SK-N-SH (cell line): ENCODE measurements at places on chromosomes 5 and 9.
A peak's percentile ranks its signal among the peaks of the same experiment; 100 is the strongest.

- DNase-seq: peak; percentile 64
Measured at GRCh38 chr5:179558932-179559283, 8.6 kb downstream of the RUFY1 start.

DNA sequence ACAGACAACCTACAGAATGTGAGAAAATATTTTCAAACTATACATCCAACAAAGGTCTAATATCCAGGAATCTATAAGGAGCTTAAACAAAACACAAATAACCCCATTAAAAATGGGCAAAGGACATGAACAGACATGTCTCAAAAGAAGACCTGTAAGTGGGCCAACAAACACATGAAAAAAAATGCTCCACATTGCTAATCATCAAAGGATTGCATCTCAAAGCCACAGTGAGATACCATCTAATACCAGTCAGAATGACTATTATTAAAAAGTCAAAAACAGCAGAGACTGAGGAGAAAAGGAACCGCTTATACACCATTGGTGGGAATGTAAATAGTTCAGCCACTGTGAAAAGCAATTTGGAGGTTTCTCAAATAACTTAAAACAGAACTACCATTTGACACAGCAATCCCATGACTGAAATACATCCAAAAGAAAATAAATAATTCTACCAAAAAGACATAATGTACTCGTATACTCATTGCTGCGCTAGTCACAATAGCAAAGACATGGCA, 39.1 kb upstream of the C5orf63 start:
- DNase-seq: no peak

- peak; percentile 16 for DNase-seq
Measured at GRCh38 chr9:128106181-128106939, 21.2 kb downstream of the PTGES2 start.

DNA sequence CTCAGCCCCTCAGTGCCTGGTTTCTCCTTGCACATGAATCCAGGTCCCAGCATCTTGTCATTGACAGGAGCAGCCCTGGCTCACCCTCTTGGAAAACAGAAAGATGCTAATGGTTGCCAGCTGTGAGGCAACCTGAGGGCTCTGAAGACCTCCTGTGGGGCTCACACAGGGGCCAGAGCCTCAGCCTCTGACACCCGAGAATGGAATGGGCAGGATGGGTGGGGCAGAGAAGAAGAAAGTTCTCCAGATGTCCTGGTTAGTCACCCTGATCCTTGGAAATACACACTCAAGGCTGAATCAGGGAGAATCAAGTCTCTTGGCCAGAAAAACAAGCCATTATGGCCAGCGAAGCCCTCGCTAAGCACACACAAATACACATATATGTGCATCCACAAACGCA, 32.3 kb upstream of the SPATA31E1 start:
- DNase-seq: no peak

DNA sequence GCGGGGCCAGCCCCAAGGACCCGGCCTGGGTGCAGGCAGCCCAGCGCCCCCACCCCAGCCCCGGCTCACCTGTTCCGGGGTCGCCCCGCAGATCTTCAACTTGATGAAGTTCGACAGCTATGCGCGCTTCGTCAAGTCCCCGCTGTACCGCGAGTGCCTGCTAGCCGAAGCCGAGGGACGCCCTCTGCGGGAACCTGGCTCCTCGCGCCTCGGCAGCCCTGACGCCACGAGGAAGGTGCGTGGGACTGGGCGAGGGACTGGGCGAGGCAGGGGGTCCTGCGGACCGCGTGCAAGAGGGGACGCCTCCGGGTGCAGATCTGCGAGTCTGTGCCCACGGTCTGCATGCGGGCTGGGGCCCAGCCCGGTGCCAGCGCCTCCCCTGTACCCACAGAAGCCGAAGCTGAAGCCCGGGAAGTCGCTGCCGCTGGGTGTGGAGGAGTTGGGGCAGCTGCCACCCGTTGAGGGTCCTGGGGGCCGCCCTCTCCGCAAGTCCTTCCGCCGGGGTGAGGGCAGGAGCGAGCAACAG, 9.7 kb downstream of the RGS14 start:
- DNase-seq: no peak

GRCh38 chr5:78760366-78760765, 111.8 kb upstream of the LHFPL2 start:
- DNase-seq: no peak

DNA sequence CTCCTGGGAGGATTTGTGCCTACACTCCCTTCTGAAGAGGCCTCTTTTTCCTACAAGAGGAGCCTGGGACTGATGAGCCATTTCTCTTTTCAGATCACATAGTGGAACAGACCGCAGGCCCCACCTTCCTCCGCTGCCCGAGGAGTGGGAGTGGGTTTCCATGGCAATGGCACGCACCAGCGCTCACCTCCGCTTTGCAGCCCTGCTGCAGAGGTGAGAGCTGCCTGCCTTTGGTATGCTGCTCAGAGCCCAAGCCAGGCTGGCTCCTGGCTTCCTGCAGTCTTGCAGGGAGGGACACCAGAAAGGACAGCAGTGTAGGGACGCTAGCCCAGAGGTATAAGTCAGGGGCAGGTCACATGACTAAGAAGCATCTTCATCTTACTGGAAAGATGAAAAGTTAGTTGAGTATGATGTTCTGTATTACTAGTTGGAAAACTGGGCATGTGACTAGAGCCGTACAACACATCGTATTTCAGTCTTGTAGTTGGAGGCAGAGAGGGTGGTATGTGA, 12.4 kb downstream of the PTTG1 start:
- DNase-seq: no peak

DNA sequence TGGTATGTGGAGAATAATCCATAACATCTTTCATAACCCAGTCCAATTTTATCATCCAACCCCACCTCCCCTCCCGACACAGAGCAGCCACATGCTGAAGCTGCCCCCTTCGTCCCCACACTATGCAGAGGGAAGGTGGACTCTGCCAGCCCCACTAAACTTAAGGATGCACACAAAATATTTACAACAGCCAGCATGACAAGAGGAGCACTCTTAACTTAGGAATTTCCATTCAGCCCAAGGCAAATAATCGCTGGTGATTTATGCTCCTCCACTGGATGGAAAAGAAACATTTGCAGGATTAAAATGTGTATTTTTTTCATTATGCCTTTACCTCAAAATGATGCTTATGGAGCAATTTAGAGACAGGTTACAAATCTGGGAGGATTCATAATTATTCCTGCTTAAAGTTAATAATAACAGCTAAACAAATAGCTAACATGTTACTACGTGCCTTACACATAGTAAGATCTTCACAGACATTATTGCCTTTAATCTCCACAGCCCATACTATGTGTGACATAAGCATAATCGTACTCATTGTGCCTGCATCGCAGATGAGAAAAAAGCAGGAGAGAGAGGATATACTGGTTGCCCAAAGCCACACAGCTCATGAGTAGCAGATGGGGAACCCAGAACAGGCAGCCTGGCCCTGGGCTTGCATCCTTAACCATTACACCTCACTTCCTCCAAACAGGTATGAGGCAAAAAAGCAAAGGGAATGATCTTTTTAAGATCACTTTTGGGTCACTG, 92.6 kb downstream of the GLIS3 start:
- DNase-seq: no peak

- DNase-seq: no peak
Measured at GRCh38 chr5:153676406-153676805, 185.9 kb downstream of the GRIA1 start.

DNA sequence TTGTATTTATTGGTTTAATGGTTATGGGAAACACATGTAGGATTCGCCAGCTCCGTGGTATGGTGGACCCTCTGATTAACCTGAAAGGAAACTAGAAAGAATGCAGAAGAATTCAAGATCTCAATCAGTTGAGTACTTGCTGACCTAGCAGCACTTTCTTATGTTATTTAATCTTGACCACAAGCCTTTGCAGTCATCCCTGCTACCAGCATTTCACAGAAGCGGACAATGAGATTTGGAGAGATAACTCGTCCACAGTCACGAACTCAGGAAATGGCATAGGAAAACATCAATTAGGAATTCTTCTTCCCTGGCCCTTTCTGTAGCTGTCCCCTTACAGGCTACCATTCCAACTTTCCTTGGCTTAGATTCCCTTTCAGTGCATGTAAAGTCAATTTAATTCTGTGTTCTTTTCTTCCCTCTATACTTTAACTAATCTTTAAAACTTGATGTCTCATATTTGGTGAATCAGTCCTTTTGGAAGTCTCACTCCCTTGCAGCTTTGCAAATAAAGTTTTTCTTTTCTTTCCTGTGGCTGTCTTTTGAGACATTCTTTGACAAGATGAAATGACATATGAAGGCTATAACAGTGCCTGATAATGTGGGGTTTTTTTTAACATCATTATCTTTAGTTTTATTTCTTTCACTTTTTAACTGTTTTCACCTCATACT, 1.3 kb upstream of the SLC44A1 start:
- peak; percentile 8 for DNase-seq

GRCh38 chr9:18124760-18125159, 349.2 kb upstream of the ADAMTSL1 start:
- DNase-seq: no peak

- no peak for DNase-seq
Measured at GRCh38 chr5:36681711-36682110, 75.3 kb downstream of the SLC1A3 start.

GRCh38 chr5:87877023-87877422, 391.6 kb downstream of the TMEM161B start:
- no peak for DNase-seq
